ENCODE measurements at places on chromosomes 3 and 15.

DNA sequence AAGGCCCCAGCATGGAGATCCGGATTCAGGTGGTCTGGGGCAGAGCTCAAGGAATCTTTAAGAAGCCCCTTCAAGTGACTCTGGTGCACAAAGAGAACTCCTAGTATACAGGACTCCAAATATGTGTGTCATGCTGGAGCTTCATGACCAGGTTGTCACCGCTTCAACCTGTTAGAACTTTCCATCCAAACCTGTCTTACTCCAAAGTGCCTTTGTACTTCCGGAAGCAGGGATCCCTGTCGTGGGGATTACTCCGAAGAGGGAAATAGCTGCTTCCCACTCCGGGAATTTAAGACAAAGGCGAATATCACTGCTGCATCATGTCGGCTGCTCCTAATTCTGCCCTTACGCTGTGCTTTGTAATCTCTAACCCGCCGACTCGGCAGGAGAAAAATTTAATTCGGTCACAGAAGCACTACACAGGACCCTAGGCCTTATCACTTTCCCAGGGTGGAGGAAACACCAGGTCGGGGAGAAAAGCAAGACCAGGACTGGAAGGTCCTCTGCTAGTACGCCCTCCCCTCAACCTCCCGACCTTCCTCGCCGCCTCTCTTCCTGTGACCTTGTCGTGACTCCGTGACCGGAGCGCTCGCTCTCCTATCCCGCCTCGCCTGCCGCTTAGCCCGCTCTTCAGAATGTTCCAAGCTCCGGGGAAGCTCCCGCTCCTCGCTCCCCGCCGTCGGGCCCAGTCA is 730 bp downstream of the HIGD1A start:
- no peak for DNase-seq

GRCh38 chr3:18438586-18438985 is 13.4 kb upstream of the SATB1 start:
- peak; percentile 2 for DNase-seq

- DNase-seq, result no peak
These were observed 4.0 kb upstream of the DENND6A start for GRCh38 chr3:57696801-57697321.

- DNase-seq, result peak; percentile 7
These were observed 22.5 kb downstream of the GABRA5 start for GRCh38 chr15:26889298-26889898.

DNA sequence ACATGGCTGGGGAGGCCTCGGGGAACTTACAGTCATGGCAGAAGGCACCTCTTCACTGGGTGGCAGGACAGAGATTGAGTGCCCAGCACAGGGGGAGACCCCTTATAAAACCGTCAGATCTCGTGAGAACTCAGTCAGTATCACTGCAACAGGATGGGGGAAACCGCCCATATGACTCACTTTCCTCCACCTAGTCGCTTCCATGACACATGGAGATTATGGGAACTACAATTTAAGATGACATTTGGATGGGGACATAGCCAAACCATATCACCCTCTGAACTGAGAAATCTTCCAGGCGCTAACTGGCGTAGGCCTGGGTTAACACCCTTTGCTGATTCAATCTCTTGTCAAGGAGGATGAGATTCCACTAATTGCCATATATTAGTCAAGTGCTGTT is 392.3 kb downstream of the FEZF2 start:
- DNase-seq, result no peak

DNA sequence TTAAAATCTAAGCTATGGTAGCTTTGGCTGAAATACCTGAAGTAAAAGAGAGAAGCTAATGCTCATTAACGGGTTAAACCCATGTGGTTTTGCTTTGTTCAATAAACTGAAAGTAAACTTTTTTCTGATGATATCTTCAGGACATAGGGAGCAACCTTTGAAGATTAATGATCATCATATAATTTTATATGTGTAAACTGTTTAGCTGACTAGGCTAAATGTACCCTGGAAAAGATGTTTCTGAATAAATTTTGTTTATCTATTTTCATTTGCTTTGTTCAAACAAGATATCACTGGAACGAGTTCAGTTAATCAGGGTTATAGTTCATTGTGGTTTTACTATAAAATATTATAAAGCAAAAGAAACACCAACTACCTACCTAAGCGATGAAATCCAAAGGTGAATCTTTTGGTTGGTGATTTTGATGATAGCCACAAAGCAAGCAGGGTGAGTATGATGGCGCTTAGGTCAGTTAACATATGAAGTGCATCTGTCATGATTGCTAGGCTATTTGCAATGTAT is 11.7 kb downstream of the SLC30A4 start:
- no peak for DNase-seq

GRCh38 chr3:146195605-146196004 is 34.6 kb upstream of the PLOD2 start:
- DNase-seq, result no peak

DNA sequence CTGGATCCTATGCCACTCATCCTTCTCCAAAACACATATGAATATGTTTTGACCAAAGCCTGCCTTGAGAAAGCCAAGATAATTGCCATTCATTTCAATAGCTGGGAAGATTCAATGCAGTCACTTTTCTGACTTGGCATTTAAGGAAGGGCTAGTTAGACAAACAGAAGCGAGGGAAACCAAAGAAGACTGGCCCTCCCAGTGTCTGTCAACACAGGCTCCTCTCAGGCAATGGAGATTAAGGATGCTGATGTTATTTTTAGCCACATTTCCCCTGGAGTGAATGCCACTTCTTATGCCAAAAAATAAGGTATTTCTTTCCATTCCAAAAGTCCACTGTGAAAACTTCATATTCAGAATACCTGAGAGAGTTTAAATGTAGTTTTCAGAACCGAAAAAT is 101.7 kb downstream of the P3H2 start:
- DNase-seq, result no peak

GRCh38 chr15:83164771-83165404 is 42.7 kb downstream of the HDGFL3 start:
- DNase-seq, result no peak

GRCh38 chr3:115623044-115623868 is at the start of gene GAP43:
Gene GAP43 (plus strand): TSS chr3:115623510. CDS start chr3:115623690, 180 bp downstream.
- DNase-seq, result no peak

DNA sequence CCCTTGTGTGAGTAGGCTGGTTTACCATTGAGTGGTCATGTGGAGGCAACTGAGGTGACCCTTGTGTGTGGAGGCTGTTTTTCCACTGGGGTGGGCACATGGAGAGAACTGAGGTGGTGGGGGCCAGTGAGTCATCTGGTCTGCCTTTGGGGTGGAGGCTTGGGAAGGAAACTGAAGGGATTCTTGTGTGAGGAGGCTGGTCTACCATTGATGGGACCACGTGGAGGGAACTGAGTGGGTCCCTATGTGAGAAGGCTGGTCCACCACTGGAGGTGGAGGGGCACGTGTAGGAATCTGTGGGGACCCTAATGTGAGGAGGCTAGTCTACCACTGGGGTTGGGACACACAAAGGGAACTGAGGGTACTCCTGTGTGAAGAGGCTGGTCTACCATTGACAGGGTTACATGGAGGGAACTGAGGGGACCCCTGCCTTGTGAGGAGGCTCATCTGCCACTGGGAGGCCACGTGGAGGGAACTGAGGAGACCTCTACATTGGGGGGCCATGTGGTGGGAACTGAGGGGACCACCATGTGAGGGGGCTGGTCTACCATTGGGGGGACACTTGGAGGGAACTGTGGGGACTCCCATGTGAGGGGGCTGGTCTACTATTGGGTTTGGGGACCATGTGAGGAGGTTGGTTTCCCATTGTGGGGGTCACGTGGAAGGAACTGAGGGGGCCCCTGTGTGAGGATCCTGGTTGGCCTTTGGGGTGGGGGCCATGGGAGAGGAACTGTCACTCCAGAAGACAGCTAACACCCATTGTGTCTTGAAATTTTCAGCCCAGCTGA is 164.5 kb downstream of the WNT7A start:
- DNase-seq, result no peak

GRCh38 chr3:43094381-43094780 is 11.5 kb downstream of the POMGNT2 start:
- DNase-seq, result no peak

DNA sequence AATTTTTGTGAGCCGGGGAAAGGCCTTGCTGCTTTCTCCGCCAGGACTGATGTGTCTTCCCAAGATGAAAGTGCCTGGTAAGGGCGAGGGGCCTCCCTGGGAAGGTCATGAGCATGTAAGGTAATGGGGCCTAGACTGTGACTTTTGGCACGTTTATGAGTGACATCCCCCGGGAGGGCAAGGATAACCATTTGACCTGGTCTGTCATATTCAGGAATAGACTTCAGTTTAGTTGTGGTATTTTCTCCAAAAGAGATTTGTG is 631 bp upstream of the CNBP start:
- DNase-seq, result no peak

DNA sequence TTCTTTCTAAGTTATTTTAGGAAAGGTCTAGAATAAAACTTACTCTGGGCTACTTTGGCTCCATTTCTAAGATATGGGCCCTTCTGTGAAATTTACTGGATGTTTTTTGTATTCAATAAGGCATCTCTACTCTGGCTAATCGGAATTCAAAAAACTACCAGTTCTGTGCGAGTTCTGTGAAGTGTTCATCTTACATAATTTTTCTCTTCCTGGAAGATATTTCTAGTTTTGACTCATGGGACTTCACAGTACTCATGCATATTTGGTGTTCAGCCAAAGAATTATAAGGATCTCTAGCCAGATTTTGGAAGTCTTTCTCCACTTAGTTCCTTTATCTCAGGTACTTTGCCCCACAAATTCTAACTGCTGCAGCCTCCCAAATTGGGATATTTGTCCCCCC is 46.4 kb upstream of the MBNL1 start:
- no peak for DNase-seq

DNA sequence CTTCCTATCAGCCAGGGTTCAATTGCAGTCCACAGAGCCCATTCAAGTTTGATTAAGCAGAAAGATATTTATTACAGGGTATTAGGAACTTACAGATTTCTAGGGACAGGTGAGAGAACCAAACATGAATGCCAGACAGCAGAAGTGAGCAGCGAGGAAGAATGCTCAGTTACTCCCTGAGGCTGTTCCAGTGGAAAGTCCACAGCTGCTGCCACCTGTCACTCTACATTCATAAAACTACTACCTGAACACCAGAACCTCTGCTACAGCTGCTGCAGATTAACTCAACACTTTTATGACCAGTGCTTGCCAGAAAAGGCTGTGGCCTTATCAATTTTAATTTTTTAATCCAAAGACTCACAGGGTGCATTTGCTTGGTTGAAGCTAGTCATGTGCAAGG is 325.4 kb upstream of the ONECUT1 start:
- no peak for DNase-seq

- DNase-seq, result no peak
These were observed 44.7 kb upstream of the C2CD4B start for GRCh38 chr15:62209821-62210220.
